Right atrium auricular region (tissue), 2 donors: ENCODE measurements at places on chromosomes 7 and 10. TPM values are rescaled to one million over a fixed set of nuclear protein-coding genes. Genes with fewer than 3 reads are reported as not detected.
A peak's percentile ranks its signal among the peaks of the same experiment; 100 is the strongest.

- DNase-seq: no peak
These were observed 807.4 kb downstream of the TNS3 start for GRCh38 chr7:46774515-46774914.

DNA sequence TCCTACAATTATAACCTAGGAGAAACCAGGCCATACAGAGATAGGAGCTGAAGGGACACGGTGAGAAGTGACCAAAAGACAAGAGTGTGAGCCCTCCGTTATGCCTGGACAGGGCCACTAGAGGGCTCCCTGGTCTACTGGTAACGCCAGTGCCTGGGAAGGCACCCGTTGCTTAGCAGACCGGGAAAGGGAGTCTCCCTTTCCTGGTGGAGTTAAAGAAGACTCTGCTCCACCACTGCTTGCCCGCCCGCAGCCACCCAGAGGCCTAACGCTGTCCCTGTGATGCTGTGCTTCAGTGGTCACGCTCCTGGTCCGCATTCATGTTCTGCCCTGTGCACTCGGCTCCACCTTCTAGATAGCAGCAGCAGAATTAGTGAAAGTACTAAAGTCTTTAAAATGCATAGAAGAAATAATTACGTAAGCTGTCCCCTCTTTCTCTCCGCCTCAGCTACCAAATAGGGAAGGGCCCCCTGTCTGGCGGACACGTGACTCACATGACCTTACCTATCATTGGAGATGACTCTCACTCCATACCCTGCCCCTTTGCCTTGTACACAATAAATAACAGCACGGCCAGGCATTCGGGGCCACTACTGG lies 34.8 kb downstream of the GRID2IP start:
- DNase-seq: peak; percentile 81

The LRRC18 gene
- total RNA-seq: not detected

The OPN4 gene
- 0.31 TPM for total RNA-seq

The SLC29A4 gene
- 3.7 TPM for total RNA-seq
